ENCODE measurements at places on chromosomes 13 and 19.

DNA sequence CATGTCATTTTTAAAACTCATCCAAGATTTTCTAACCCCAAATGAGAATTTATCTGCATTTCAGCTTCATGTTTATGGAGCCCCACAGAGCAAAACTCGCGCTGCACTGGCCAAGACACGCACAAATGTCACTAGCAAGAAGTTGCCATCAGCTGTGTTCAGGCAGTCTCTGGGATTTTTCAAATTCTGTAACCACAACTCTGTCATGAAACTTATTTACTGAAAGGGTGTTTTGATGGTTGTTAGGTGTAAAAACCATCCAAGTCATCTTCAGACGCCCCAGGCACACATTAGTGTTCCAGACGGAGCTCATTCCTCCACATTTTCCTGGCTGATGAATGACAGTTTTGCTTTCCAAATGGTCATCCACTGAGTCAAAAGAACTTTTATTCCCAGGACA is 63.4 kb downstream of the SLC7A1 start:
- DNase-seq: no peak

DNA sequence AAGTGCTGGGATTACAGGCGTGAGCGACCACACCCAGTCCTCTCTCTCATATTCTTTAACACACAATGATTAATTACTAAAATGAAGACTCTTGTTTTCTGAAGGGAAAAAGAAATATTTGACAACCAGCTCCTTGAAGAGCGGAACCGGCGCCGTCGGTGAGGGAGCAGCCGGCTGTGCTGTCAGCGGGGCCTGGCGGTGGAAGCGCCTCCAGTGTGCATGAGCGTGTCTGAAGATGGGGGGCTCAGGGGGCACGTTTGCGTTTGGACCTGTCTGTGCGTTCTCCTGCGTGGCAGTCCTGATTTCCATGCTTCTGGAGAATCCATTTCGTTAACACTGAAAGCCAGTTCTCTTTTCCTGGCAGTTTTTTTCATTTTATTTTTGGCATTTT is 7.3 kb upstream of the NDUFS7 start:
- DNase-seq: no peak

GRCh38 chr13:103403148-103403740 is 337.0 kb upstream of the SLC10A2 start:
- no peak for DNase-seq

DNA sequence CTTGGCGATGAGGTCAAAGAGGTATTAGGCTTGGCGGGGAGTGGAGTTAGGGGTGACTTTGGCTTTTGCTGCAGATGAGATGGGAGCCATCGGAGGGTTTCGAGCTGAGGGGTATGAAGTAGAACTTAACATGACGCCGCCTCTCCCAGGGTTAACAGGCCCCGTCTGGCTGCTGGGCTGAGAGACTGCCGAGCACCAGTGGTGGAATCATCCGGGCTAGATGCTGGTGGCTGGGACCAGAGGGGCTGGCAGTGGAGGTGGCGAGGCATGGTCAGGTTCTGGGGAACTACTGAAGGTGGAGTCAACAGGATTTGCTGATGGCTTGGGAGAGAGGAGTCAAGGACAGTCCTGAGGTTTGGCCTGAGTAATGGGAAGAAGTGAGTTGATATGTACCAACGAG is 4.9 kb downstream of the RFX2 start:
- DNase-seq: no peak

DNA sequence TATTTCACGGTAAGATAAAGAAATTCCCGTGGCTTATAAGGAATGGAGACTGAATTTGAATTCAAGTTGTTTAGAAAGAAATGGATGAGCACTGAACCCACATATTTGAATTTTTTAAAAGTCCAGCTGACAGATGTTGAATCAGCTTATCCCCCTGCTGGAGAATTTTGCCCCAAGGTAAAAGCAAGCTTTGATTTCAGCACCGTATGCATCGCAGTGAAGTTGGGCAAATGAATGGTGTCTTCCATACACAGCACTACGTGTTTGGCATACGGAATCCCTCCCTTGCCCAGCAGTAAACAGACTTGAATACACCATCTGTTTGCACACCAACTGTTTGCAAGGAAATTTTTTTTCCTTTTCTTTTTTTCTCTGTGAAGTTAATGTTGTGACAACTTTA is 77.5 kb upstream of the PEG3 start:
- DNase-seq: no peak
